OCI-LY7 (cell line): ENCODE measurements at places on chromosomes 16 and 17.

- no peak for DNase-seq
These were observed 1.4 kb upstream of the KRT28 start for GRCh38 chr17:40801157-40801556.

DNA sequence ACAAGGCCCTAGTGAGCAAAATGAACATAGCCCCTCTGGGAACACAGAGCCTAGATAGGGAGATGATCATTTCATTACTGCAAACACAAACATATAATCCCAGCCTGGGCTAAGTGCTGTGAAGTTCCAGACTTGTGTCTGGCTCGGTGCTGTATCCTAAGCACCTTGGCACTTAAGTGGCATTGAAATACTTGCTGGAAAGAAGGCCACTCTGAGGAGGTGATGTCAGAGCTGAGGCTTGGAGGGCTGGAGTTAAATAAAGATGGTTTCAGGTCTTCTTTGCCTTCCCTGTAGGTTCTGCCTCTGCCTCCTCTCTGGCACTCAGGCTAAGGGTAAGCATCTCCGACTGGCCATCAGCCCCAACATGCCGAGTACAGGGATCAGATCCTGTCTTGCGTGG lies 2.4 kb upstream of the CACNA1G start:
- no peak for DNase-seq

DNA sequence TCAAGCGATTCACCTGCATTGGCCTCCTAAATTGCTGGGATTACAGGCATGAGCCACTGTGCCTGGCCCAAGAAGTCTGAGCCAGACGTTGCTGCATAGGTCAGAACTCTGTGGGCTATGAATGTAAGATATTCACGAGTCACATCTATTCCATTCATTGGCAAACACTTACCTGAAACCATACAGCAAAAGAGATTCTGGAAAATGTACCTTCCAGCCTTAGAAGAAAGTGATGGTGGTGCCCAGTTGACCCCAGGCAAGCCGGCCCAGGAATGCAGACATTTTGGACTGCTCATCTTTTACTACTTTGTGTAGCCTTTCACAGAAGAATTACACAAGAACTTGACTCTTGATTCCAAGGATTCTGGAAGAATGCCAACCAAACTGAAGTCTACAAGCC lies 135.6 kb upstream of the N4BP1 start:
- DNase-seq: no peak

DNA sequence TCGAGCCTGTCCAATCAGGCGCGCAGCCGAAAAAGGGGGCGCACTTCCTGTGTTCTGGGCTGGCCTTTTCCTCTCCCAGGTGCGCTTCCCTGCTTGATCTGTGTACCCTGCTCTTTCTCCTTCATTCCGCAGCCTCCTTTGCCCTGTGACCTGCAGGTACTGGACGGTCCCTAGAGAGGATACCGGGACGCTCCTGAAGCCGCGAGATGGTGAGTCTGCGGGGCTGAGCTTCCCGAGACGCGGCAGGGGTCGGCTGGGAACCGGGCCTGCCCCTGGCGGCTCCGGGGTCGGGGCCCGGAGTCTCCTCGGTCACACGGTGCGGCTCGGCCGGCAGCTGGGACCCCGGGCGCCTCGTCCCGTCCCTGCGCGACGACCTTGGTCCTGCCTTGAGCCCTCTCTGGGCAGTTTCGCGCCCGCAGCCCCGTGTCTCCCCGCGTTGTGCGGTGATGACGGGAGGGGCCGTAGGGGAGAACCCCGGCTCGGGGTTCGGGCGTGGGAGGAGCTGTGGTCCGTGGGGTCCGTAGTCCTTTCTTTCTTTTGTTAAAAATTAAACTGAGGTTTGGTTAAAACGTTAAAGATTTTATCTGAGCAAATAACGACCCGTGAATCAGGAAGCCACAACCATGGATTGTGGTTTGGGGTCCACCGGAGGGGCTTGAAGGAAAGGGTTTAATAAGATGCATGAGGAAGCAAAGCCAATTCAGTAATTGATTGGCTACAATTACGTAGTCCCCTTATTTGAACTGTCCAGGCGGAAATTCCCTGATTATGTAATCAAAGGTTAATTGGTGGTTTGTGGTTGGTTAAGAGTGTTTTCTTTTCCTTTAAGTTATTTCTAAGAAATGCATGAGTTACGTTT lies 172.8 kb upstream of the ZNF267 start:
- peak; percentile 92 for DNase-seq

- DNase-seq: no peak
These were observed 68.0 kb upstream of the DOC2B start for GRCh38 chr17:249236-249993.

DNA sequence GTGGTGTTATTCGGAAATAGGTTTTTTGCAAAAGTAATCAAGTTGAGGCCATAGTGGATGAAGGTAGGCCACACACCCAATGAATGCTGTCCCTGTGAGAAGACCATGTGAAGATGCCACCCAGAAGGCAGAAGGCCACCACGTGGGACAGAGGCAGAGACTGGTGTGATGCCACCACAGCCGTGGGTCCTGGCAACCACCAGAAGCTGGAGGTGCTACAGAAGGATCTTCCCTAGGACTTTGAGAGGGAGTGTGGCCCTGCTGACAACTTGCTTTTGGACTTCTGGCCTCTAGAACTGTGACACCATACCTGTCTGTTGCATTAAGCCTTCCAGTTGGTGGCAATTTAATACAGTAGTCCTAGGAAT lies 49.3 kb downstream of the RMI2 start:
- DNase-seq: no peak

DNA sequence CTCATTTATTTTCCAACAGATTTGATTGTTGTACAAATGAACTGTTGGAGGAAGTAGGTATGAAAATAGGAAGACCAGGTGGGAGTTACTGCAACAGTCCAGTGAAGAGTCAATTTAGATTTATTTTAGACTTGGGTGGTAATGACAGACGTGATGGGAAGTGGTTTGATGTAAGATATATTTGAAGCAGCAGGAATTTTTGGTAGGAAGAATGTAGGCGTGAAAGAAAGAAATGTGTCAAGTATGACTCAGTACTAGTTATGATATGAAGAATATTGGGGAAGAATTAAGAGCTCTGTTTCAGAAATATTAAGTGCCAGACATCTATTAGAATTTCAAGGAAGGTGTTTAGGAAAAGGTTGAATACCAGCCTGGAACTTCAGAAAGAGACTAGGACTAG lies 247.9 kb upstream of the AXIN2 start:
- DNase-seq: no peak

DNA sequence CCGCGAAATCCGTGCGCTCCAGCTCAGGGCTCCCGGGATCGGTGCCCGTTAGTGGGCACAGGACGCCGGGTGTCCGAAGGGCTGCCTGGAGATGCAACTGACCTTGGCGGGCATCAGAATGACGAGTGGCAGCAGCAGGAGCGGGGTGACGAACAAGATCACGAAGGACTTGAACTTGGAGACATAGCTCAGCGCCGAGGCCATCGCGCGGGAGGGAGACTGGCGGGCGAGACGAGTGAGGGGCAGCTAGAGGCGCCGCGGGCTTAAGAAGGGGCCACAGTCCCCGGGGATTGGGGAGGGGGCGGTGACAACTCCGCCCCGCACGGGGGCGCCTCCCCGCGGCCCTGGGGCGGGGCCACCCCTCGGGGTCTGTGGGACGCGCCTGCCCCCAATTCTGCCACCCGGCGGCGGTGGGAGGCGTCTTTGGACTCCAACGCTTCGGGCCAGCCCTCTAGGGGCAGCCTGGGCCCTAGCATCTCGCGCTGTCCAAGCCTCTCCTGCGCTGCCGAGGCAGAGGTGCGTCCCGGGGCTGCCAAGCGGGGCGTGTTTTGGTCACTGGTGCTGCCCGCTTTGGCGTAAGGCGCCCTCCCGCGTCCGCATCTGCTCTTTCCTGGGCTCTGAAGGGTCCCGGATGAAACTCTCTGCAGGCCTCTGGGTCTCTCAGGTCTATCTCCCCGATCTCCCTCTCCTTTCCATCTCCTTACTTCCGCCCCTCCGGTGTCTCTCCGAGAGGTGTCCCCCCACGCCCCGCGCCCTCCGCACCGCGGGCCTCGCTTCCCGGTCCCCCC lies at the start of gene SLC13A5:
SLC13A5 (minus strand) TSS at position 240 of the 788 bp plus-strand sequence; CDS start at position 204, 36 bp downstream.
- no peak for DNase-seq

- DNase-seq: peak; percentile 57
These were observed 581 bp downstream of the PRKCA start for GRCh38 chr17:66302761-66303626.

DNA sequence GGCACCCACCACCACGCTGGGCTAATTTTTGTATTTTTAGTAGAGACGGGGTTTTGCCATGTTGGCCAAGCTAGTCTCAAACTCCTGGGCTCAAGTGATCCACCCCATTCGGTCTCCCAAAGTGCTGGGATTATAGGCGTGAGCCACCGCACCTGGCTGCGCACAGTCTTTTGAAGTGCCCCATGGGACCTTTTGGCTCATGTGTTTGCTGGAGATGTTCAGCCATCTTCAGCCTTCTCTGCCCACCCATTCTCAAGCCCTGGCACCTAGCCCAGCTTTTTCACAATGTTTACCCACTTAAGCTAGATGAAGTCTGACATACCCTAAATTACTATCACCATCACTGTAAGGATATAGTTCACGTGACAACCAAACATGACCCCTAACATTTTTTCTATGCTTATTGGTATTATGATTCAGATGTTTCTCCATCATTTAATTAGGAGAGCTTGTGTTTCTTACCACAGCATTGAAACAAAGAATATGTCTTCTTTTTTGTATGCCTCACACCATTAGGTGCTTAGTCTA lies 32.3 kb downstream of the PECAM1 start:
- no peak for DNase-seq

DNA sequence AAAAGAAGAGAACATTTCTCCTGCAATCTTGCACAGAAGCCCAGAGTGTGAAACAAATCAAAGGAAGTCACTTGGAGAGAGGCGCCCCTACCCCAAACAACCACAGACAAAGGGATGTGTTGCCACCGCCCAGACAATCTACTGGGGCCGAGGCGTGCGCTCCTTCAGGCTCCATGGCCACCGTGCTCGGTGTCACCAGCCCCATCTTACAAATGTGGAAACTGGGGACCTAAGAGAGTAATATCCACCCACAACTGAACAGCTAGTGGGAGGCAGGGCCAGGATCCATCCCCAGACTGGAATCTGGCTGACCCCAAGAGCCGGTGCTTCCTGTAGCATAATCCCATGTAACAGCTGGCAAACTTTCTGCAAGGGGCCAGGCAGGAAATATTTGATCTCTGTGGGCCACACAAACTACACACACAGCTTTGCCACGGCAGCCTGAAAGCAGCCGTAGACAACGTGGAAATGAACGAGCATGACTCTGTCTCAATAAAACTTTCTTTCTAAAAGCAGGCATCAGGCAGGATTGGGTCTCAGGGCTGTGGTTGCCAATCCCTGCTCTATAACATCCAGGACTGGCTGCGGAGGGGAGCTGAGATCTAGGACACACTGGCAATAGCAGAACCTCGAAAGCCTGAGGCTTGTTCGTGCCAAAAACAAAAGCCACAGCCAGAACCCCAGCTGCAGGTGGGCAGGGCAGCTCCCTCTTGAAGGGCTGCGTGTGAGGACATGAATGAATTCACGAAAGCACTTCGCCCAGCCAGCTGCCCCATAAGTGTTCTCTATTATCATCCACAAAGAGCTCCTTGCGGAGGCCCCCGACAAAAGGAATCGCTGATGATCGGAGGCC lies 26.6 kb upstream of the GINS2 start:
- no peak for DNase-seq

DNA sequence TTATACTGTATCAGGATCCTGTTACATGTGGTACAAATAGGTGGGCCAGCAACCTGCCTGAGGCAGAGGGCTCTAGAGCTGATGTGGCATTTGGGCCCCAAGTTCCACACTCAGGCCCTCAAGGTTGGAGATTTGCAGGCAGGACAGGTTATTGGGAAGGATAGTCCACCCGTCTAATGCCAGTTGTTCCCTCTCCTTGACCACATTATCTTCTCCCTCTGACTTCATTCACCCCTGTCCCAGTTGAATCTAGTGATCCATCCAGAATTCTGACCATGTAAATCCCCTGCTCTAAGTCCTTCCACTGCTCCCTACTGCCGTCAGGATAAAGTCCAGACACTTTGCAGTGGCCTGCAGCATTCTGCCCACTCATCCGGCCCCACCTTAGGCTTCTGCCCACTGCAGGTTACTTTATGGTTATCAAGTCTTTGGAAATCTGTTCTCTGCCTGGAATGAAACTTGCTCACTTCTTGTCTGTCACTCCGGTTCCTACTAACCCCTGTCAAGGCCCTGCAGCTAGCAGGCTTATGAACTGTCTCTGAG lies 1.9 kb upstream of the NFATC3 start:
- DNase-seq: no peak

DNA sequence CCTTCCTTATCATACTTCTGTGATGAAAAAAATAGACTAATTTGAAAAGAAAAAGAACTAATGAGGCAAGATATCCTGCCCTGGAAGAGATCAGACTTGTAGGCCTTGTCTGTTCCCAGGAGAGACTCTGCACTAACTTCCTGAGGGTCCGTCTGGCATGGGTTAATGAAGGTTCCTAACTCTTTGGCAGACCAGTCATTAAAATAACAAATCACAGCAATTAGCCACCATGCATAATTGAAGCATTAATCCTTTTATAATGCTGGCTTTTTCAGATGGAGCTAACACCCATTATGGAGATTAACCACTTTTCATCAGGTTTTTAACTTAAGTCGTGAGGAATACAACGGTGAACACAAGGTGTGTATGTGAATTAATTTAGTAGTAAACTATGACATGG lies 10.4 kb upstream of the KRT10 start:
- DNase-seq: no peak

- DNase-seq: no peak
These were observed 11.7 kb downstream of the SLC7A6OS start for GRCh38 chr16:68298907-68299561.

DNA sequence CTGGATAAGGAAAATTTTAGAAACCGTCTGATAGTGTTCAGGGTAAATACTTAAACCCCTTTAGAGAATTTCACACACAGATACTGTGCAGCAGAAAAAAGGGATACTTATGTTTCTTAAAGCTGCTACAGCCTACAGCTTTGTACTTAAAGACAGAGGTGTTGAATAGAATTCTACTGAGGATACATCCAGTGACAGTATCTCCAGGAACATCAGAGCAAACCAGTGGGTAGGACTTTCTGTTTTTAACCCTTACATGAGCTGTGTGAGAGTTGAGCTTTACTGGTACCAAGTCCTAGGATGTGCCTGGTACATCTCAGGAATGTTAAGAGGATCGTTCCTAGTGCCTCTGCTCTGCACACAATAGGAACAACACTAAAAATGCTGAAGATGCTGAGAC lies 191.5 kb downstream of the FTO start:
- no peak for DNase-seq

GRCh38 chr17:66276328-66276937 lies 26.0 kb upstream of the PRKCA start:
- DNase-seq: no peak

- DNase-seq: no peak
These were observed 73.1 kb downstream of the LMF1 start for GRCh38 chr16:897701-898100.

DNA sequence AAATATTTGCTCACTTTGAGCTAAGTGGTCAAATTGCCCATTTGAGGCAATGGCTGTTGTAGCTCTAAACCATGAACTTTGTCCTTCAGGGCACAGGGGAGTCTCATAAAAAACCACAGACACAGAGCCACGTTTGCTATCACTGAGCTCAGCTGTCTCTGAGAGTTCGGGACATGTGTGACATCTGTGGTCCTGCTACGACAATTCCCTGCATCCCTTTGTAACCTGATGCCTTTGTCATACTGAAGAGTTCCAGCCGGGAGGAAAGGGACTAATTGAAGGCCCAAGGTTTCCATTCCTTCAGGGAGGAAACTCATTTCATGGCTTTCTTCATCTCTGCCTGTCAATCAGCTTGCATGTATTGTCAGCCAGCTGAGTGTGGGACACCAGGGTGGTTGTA lies 599.4 kb upstream of the CDH5 start:
- no peak for DNase-seq
